ENCODE measurements at places on chromosomes 2 and 18.

DNA sequence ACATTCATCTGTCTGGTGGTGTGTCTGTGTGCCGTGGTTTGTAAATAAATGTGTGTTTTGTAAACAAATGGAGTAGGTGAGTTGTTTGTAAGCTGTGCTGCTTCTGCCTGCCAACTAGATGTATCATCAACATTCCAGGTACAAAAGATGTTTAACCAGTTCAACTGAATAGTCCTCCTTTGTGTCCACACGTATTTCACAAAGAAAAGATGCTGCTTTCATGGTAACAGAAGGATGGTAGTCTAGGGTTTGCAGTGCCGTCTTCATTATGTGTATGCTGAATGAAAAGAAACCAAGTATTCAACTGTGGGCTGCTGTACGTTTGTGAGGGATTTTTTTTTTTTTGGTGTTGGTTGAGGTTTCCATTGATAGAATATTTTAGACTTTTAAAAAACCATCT, 72.1 kb downstream of the CAMKMT start:
- DNase-seq = no peak

DNA sequence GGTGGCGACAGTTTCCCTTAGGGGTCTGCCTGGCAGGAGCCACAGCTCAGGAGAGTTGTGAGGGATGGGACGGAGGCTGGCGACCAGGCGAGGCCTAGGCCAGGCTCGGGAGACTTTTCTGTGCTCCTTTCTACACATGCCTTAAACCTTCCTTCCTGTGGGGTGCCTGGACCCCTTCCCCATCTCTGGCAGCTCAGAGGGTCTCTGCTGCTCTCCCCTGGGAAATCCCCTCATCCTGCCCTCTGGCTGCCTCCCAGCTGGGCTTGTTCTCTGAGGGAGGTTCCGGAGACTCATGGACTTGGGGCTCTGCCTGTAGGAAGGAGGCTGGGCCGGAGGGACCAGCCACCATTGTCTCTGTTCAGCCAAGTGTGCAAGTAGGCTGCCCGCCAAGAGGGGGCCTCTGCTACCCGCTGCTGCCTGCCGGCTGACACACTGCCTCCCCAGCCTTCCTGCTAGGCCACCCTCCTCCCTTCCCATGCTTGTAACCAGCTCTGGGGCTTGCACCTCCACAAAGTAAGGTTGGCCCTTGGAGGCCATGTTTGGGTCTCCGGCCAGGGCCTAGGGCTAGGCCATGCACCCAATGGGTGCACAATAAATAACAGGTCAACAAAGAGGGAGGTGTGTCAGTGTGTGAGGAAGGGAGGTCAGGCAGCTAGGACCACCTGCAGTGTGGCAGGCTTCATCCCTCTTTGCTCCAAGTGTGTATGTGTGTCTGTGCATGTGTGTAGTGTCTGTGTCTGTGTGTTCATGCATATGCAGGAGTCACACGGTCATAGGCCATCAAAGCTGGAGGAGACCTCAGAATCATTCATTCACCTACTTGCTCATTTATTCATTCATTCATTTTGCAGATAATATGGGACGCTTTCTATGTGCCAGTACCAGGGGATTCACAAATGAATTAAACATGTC, 28.8 kb downstream of the PSD4 start:
- no peak for DNase-seq

DNA sequence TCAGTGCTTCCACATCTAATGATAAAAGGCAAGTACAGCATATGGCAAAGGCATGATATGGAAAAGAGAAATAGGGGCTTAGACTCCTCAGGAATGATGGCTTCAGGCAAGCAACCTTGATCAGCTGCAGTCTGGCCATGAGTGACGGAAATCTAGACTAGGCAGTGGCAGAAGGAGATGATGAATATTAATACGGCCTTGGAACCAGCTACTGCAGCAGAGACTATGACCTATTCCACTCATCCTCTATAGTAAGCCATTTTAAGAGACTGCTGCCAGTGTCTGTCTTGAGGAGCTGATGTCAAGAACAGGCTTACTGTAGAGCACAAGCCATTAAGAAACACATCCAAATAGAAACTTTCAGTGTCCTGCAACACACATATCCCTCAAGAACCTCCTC, 23.7 kb downstream of the ASXL2 start:
- no peak for DNase-seq

DNA sequence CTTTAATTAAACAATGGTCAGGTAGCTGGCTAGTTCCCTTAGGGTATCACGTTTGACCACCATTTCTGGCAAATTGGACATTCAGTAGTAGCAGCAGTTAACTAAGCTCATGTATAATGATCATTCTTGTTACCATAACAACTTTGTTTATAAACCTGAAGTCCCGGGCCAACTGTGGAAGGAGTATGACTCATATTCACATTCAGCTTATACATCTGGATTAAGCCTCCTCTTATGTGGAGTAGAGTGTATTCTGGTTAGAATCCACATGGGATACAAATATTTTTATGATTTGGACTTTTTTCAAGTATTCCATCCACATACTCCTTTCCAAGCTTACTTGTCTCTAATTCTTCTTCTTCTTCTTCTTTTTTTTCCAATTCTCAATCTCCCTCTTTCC, 70.3 kb upstream of the ZSWIM2 start:
- peak; percentile 12 for DNase-seq

- no peak for DNase-seq
Observed at GRCh38 chr2:185628985-185629384, 109.6 kb upstream of the FSIP2 start.

DNA sequence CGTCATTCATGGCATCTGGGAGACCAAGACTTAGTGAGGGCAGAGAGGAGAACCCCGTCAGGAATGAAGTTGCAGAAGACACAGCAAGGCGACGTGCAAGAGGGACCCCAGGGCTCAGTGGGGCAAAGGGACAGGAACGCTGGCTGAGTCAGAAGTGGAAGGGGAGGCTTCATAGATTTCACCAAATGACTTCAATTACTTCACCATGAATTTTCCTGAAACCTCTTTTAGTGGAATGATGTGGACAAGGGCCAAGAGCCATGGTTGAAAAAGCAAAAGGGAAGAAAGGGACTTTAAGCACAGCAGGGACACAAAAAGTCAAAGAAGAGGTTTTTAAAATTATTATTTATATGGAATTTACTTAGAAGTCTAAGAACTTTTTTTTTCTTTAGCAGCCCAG, 141.6 kb upstream of the PID1 start:
- no peak for DNase-seq

DNA sequence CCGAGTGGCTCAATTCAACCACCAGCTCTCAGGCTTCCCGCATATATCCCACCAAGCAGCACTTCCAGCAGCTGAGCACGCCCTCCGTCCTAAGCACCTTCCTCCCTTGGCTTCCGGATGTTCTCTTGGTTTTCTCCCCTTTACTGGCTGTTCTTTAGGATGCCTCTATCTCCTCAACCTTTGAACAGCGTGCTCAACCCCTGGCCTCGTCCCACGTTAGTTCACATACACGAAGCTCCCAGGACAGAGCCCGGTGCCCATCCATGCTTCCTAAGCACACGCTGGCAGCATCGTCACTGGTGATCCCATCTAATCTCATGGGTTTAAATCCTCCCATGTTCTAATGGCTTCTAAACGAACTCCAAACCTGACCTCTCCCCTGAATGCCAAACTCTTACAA, 3.7 kb downstream of the CYS1 start:
- DNase-seq = no peak

DNA sequence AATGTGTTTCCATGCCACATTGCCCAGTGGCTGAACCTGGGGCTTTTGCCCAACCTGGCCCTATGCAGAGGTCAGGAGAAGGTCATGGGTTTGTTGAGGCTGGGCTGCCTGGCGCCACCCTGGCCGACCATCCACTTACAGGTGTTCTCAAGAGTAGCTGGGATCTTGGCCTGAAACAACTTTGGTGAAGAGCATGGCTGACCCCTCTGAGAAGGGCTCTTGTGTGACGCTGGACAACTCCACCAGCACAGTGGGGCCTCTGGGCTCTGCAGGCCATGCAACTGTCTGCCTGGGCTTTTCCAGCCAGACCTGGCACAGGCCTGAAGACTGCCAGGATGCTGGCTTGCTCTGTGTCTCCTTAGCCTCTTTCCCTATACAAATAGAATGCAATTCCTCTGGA, 76.4 kb upstream of the ZNG1B start:
- DNase-seq = no peak

DNA sequence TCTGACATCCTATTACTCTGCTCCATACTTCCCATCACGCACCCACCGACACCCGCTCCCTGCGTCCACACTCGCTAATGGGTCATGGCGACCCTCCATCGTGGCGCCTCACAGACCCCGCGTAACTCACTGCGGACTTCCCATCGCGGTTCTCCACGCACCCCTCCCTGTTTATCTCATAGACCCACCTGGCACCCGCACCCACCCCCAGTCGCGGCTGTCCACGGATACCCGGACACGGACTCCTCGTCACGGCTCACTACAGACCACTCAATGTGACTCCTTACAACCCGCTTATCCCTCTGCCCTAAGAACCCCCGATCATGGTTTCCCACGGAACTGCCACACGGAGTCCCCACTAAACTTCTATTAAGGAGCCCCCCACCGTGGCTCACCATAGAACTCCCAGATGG, 458 bp downstream of the CXXC1 start:
- no peak for DNase-seq

DNA sequence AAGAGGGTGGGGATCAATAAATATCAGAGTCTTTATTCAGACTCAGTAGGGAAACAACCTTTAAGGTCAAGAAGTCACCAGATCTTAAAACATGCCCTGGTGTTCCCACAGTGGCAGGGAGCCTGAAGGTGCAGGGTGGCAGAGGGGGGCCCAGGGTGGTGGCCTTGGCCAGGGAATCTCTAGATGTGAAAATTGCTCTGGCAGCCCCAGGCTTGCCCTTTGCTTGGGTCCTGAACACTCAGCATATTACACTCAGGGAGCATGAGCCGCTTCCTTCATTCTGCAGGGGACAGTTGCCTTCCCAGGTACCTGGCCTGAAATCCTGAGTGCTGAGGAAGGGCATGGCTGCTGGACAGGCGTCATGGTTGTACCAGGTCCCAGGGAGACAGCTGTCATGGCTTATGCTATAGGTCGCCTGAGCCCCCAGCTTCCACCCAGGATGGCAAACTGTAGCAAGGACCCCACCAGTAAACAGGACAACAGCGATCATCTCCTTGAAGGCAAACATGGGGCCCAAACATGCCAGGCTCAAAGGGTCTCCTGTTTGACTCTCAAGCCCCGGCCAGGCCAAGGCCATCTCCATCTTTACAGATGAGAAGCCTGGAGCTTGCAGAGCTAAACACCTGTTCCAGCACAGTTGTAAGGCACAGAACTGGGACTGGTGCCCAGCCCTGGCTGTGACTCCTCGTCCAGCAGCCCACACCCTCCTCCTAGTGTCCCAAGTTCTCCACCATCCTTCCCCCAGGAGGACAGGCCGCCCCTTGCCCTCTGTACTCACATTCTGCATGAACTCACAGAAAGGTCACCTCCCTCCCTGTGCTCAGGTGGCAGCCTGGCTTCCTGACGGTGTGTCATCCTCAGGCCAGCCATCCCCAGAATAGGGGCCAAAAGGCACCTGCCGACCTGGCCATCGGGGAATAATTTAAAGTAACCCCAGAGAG, 14.6 kb downstream of the ABCG8 start:
- DNase-seq = no peak

- no peak for DNase-seq
Observed at GRCh38 chr18:28088477-28088876, 88.5 kb downstream of the CDH2 start.

DNA sequence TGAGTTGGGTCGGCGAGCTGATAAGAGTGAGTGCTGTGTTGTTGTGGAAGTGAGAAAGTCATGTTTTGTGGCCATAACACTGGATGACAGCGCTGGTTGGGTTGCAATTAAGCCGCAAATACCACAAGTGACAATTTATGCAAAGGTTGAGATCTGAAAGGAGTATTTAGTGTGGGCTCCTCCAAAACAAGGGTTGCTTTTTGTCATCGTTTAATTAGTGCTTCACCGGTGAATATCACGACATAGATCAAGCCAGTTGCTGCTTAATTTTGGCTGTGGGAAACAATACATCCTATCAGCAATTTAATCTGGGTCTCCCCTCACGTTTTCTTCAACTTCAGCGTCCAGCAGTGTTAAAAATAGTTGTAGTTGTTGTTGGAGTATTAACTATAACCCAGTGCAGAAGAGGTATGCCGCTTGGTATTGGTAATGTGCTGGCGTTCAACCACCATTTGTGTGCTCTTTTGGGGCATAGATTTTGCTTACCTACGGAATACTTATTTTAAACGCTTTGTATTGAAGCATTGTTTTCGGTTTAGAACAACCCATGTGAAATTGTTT, 662 bp downstream of the ACVR2A start:
- DNase-seq = peak; percentile 30

- DNase-seq = no peak
Observed at GRCh38 chr18:41036346-41036745, 918.7 kb upstream of the PIK3C3 start.

DNA sequence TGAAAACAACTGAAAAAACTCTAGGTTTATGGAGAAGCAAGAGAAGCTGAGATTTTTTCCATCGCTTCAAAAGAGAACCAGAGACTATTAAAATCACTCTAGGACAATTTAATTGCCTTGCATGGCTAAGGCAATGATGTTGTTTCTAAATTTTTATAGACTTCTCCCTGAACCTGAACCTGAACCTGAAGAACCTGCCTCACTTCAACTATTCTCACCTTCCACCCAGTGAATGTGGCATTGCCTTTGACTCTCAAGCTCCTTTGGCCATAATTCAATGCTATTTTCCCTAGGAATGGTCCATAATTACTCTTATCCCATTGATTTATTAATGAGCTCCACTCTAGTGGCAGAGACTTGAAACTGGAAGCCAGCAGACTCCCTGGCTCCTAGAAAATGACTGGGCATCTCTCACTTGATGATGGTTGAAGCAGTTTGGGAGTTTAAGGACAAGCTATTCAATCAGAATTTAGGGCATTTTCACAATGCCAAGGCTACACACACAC, 303.8 kb upstream of the UBE2E3 start:
- DNase-seq = no peak

- DNase-seq = no peak
Observed at GRCh38 chr2:43980902-43981301, 14.9 kb downstream of the LRPPRC start.

DNA sequence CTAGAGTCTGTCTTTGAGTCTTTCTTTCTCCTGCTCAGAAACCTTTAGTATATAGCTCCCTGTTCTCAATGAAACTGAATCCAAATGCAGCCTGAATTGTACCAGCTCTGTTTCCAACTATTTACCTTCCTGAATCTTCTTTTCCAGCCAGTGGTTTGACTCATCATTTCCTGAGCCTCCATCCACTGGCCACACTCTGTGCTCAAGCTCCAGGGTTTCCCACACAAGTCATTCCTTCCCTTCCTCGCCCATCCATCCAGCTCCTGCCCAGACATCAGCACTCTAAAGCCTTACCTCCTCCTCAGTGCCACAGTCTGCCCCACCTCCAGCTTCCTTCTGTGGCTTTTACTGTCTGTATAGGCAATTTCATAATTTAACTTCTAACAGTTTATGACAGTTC, 233.6 kb upstream of the RASGRP3 start:
- DNase-seq = peak; percentile 39

DNA sequence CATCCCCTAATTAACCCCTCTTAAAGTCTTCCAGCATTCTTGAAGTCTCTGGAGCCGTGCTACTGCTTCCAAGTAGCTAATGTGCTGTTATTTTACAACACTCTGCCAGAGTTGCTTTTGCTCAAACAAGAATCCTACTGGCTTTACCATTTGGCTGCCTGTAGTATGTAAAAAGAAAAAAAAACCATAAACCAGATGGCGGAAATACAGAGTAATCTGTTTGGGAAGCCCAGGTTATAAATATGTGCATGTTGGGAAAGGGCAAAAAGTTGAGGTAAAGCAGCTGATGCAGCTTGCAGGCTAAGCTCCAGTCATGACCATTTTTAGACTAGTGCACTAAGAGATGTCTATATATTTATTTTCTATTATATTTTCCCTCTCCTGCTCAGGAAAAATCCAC, 313.2 kb upstream of the ETAA1 start:
- no peak for DNase-seq
